ENCODE measurements at places on chromosomes 11 and 22.

- DNase-seq: no peak
Observed at GRCh38 chr11:74543991-74544390, 48.4 kb upstream of the POLD3 start.

DNA sequence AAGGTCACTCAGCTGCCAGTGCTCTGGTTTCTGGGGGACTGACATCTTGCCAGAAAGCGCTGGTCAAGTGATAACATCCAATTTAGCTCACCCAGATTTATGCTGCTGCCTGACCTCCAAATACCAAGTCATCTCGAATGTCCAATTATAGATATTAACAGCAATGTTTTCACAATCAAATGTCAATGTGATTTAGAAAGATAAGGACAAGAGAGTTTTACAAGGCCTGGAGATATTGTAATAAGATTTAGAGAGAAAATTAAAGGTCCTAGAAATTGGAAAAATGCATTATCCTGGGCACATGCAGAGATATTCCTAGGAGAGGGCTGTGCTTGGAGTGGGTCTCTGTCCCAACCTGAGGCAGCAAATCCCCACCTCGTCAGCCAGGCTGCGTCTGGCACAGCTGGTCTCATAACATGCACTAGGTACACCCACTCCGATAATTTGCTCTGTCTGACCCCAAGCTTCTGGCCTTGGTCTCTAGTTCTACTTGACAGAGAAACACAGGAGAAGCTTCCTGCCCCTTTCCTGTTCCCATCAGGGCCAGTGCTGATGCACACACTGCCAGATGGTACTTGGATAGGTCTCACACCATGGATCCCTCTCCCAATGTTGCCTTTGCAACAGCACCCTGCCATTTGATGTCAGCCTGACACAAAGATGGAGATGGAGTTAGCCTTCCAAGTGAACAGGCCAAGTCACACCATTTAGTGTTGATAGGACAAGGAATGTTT lies 28.6 kb downstream of the USH1C start:
- no peak for DNase-seq

DNA sequence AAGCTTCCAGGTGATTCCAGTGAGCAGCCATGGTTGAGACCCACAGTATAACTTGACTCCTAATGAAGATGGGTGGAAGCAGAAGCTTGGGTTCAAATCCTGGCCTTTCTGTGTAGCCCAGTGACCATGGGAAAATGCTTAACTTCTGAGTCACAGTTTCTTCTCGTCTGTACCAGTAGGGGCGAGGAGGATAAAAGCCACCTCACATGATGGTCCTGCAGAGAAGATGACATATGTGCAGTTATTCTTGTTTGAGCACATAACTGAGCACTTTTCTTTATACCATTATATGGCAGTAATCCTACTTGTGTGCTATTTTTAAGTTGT lies 4.9 kb downstream of the TMEM109 start:
- no peak for DNase-seq

DNA sequence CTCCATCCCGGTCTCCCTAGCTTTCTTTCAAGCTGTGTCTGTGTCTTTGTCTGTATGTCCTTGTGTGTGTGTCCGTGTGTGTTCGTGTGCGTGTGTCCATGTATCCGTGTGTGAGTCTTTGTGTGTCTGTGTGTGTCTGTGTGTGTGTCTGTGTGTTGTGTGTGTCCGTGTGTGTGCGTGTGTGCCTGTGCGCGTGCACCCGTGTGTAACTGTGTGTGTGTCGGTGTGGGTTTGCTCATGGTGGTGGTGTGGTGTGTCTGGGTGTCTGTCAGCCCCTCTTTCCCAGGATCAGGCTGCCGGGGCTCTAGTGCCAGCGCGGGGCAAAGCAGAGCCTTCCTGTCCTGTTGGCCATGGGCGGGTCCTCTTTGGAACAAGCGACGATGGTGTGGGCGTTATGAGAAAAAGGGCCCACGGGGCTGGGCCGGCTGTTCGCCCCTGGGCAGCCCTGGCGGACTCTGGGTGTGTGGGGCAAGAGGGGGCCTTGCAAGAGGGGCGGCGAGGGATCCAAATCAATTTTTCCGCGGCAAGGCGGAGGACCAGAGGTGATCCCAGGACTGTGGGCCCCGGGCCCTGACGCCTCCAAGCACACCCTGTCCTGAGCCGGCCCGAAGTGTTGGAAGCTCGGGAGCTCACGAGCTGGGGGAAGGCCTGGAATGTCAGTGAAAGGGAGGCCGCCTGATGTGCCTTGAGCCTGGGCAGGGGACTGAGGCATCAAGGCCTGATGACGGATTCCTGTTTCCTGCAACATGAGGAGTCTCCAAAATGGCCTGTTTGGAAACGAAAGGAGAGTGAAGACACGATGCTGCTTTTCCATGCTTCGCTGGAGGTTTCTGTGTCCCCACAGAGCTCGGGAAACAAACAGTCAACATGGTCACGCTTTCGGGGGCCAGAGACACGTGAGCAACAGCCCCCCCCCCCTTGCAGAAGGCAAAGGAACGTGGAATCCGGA lies 3929.2 kb upstream of the OR11H1 start:
- no peak for DNase-seq

DNA sequence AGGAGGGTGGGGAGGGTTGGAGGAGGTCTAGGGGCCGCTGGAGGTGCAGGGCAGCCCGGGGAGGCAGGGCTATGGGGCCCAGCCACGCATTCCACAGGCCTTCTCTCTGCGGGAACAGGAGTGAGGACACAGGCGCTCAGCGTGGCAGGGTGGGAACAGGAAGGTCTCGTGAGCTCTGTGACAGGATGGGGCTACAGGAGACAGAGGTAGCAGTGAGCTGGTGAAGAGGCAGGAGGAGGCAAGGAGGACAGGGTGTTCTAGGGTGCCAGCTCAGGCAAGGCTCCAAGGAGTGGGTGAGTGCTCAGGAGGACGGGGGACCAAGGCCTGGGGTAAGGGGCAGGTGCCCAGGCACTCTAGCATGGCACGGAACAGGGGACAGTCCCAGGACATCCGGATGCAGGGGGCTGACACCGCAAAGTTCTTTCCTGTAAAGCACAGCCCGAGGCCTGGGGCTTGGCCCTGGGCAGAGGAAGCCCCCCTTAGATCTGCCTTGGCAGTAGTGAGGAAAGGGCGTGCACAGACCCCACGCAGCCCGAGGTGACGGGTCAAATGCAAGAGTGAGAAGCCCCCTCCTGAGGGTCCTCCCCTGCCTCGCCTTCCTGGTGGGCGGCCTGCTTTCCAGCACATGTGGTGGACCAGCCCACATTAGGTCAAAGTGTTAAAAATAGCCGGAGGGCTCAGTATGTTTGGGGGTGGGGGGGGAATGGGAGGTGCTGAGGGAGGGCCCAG lies 4.7 kb upstream of the NEAT1 start:
- no peak for DNase-seq

DNA sequence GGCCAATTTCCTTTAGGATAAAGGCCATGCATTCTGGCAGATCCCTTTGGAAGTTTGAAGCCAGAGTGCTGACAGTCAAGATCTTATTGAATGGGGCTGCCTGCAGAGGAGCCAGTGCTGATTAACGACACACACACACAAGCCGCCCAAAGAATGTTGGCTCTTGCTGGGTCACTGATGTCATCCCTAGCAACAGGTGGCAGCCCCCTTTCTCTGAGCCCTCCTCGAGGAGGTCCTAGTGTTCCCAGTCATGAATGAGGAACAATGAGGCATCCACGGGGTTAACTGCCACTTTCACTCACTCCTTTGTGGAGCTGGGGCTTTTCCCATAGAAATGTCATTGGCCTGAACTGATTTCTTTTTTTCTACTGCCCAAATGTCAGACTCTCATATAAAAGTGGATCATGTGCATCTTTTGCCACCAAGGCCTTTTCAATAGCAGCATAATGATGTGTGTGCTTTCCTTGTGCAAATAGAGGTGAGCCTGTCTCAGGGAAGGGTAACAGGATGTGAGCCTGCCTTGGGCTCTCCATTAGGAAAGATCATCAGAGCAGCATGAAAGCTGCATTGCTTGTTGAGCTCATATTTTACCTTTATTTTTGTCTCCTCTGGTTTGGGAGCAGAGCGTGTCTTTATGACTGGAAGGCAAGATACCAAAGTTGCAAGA lies 301.8 kb upstream of the MTNR1B start:
- DNase-seq: no peak

DNA sequence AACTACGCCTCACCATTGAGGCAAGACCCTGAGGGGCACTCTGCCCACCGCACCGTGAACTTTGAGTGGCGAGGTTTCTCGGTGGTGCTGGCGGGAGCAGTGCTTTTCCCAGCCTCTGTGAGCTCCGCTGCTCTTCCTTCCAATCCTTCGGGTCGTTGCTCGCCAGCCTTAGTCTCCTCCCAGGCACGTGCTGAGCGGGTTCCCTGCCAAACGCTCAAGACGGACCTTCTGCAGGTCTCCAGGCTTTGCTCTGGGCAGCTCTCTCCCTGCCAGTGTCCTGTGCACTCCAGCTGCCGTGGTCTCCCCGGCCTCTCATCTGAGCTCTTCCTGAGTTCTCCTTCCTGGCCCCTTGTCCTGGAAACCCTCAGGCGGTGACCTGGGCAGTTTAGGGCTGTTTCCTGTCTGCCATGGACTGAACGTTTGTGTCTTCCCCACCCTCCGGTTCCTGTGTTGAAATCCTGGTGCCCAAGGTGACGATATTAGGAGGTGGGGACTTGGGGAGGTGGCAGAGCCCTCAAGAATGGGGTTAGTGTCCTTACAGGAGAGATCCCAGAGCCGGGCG lies 11.2 kb upstream of the MUC6 start:
- DNase-seq: no peak

GRCh38 chr11:86695373-86695772 lies 23.0 kb upstream of the ME3 start:
- DNase-seq: no peak

- DNase-seq: no peak
Observed at GRCh38 chr11:16097543-16097942, 258.8 kb downstream of the SOX6 start.

DNA sequence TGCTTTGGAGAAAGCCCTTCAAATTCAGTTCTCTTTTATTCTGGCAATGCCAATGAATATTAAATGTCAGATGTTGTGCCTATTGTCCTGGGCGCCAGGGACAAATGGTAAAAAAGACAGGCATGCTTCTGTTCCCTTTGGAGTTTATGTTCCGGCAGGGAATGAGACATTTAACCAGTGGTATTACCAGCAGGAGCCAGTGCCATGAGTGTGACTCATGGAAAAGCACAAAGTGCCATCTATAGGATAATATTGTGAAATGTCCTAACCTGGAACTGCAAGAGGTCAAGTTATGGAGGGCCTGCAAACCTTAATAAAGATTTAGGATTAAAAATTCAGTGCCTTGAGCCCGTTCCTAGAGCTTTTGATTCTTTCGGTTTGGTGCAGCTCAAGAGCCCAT lies 39.5 kb downstream of the REXO2 start:
- DNase-seq: no peak

- no peak for DNase-seq
Observed at GRCh38 chr11:12542186-12542935, 131.9 kb upstream of the TEAD1 start.

DNA sequence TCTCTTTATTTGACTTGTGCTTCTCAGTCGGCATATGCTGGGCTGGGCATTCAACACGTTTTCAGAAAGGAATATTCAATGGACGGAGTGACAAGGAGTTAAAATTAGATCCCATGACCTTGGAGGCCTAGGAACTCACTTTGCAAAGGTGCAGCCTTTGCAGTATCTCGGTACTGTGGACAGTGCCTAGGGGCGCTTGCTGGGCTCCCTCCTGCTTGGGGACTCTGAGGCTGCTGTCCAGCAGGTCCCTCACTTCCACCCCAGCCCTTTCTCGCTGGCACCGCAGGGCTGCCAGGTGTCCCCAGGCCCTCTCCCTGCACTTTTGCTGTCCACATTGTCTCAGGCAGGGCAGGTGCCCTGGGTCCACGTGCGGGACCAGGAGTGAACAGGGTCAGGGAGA lies 255.5 kb upstream of the B3GAT1 start:
- DNase-seq: no peak

GRCh38 chr11:92675810-92676209 lies 293.6 kb upstream of the MTNR1B start:
- no peak for DNase-seq

- DNase-seq: no peak
Observed at GRCh38 chr22:29719899-29720645, at the start of gene CABP7. TSS of gene CABP7 (plus strand) at chr22:29720003. CDS start at chr22:29720425, 422 bp downstream.

DNA sequence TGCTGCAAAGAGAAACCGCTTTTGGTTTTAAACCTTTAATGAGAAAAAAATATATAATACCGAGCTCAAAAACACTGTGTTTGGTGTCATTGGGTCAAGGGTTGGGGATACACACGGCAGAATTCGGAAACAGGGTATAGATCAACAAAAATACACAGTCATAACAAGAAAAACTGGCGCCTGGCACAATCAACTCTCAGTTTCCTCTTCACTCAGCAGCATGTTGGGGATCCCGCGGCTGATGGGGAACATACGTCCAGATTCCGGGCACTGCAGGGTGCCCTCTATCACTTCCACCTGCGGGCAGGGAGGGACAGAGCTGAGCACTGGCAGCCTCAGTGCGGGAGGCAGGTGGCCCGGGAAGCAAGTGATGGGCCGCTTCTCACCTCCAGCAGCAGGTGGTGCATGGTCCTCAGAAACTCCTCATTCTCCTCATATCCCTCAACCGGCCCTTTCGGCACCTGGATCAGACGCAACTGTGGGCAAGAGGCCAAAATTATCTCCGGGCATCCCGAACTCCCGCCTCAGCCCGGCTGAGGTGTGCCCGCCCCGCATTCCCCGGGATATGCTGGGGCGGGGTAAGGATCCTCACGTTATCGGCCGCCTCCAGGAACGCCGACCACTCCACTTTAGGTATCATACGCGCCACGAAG lies 561 bp downstream of the TRMT112 start:
- peak; percentile 39 for DNase-seq

DNA sequence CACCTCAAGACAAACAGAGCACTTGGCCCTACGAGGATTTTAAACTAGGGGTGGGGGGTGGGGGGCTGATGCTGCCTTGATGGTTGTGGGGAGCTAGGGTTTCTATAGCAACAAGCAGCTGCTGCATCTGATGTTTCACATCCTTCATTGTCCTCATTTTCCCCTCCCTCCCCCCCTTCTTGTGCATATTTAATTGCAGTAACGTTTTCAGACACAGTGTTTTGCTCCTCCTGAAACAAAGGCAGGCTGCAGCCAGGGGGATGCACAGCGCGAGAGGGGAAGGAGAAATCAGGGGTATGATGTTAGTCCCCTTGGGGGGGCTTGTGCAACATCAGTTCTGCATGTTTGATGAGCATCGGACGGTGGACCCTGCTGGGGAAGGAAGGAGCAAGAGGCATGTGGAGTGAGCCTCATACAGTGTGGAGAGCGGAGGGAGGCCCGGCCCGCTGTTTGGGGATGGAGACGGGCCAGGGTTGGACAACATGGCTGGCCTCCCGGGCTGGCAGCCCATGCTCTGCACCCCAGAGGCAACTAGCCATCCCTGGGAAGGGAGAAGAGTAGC lies 208.3 kb downstream of the CEP164 start:
- no peak for DNase-seq

GRCh38 chr22:36197065-36197440 lies 4.6 kb downstream of the APOL4 start:
- no peak for DNase-seq

DNA sequence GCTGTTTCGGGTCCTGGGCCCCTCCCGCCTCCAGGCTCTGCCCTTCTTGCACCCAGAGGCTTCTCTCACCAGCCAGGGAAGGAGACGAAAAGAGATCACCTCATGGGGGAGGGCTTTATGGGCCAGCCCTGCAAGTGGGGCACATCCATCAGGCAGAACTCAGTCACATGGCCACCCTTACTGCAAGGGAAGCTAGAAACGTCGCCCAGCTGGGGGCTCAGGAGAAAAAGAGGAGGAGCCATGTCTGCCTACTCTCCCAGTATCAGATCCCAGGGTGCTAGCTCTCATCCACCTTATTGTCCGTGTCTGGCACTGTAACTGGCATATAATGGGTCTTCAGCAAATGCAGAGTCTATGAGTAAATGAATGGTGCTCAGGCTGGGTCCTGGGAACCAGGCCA lies 24.2 kb downstream of the MFNG start:
- DNase-seq: no peak

GRCh38 chr11:5124891-5125620 lies 13.1 kb downstream of the OR52A5 start:
- no peak for DNase-seq

All from effector memory CD4-positive, alpha-beta T cell (primary cell).